Upper lobe of right lung (tissue), 1 donor: ENCODE measurements at places on chromosomes 3 and 15.

DNA sequence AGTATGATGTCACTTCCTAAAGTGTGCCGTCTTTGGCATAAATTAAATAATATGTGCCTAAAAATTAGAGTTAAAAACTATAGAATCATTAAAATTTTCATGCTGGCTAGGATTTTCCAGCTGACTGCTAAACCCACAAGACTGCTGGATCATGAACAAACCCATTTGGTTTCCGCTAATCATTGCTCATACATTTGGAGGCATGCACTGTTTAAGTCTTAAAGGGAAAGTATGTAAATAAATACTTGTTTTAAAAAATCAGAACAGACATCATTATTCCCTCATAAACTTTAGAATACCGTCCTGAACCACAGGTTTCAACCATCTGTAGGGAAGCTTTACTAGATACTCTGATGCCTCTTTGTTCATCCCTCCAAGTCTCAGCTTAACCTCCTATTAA is 26.5 kb downstream of the ATP6V1A start:
- DNase-seq = no peak

- no peak for DNase-seq
Measured at GRCh38 chr15:98983334-98983733, 24.3 kb downstream of the PGPEP1L start.

DNA sequence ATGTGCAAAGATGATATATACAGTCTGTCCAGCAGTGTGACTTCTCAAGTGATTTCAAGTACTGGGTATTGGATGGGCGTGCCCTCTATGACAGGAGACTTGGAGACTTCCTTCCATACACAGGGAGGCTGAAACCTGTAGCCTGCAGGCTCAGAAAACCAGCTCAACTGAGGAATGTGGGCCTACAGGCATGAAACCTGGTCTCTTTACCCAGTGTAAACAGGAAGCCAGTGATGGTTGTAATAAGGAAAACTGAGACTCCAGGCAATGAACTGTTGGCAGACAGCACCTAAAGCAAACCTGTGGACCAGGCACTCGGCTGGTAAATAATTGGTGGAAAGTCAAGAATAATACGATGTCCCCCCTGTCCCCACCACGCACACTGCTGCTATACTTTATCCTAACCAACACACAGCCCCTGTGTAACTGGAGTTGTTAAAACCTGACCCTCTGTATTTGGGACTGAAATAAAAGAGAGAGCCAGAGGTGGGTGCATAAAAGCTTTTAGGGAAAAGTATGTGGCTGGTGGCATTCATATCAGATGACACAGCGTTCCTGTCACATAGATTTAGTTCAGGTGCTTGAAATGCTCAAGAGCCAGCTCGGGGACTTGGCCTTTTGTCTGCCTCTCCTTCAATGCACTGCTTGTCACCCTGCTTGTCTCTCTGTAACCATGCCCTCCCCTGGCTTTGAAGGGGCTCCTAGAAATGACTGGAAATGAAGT is 144.7 kb downstream of the TPRG1 start:
- DNase-seq = no peak

DNA sequence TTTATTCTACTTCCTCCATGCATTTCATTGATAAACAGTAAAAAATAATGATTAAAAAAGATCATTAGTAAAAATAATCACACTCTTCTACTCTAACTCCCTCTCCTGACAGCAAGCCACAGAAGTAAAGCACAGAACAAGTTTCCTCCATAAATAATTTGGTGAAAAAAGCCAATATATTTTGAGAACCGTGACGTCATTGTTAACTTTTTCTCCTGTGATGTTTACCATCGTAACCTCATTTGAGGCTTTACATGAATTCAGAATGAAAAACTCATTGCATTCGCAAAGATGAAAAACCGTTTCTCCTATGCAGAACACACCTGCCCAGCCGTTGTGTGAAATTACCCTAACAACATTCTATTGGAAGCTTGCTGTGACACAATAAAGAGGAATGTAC is 120.7 kb downstream of the NSUN3 start:
- DNase-seq = no peak

GRCh38 chr3:114962189-114962588 is 184.9 kb downstream of the ZBTB20 start:
- no peak for DNase-seq

DNA sequence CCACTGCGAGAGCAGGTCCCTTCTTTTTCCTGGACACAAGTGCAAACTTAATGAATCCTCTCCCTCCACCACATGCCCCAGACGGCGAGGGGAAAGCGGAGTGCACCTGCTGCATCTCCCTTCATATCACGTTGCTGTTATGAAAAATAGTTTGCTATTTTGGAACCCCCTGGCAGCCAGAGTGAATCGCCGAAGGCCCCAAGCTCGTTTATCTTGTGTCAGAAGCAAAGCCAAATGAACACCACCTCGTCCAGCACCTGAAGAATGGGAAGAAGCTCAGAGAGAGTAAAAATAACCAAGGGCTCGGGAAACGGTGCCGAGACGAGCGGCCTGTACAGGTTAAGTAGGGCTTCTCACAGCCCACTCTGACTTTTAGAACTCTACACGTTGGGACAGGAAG is 394.6 kb upstream of the RORA start:
- no peak for DNase-seq

DNA sequence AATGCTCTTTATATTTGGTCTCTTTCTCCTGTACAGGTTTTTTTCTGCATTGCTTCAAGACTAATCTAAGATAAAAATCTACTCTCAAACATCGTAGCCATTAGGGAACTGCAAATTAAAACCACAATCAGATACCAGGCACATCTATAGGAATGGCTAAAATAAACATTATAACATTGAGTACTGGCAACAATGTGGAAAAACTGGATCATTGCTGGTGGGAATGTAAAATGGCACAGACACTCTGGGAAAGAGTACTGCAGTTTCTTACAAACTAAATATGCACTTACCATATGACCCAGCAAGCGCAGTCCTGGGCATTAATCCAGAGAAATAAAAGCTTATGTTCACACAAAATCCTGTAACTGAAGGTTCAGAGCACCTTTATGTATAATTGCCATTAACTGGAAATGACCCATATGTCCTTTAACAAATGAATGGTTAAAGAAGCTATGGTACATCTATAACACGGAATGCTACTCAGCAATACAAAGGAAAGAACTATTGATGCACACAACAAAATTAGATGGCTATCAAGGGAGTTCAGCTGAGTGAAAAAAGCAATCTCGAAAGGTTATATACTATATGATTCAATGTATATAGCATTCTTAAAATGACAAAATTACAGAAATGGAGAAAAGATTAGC is 6.3 kb downstream of the ABCC5 start:
- DNase-seq = no peak

DNA sequence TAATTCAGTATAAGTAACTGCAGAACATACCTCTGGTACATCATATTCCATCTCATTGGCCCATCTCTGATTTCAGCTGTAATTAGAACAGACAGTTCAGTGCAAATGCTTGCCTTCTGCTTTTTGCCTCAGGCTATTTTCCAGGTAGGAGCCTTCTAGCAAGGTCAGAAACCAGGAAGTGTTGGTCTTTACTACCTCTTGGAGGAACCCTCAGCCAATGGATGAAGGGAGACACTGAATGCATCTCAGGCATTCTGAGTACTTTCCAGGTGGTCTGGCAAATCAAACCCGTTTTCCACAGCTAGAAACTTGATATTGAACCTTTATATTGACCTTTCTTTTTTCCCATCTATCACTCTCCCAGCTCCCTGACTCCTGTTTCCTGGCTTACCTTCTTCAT is 348.5 kb upstream of the SOX2 start:
- no peak for DNase-seq

DNA sequence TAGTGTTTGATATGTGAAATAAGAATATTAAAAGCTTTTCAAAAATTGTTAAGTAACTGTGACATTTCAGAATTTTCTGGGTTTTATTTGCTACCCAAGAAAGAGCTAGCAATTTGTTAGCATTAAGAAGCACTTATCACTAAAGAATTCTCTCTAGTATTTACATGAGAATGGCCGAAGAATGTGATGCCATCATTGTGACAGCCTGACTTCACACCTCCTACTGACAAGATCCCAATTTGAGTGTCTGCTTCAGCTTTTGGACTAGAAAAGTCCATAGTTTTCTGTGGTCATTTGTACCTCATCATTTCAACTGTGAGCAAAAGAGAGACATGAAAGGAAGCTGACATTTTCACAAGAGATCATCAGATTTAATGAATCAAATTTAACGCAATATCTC is 548.1 kb upstream of the AGTR1 start:
- DNase-seq = no peak

- no peak for DNase-seq
Measured at GRCh38 chr3:127790882-127791183, 31.5 kb downstream of the MGLL start.

DNA sequence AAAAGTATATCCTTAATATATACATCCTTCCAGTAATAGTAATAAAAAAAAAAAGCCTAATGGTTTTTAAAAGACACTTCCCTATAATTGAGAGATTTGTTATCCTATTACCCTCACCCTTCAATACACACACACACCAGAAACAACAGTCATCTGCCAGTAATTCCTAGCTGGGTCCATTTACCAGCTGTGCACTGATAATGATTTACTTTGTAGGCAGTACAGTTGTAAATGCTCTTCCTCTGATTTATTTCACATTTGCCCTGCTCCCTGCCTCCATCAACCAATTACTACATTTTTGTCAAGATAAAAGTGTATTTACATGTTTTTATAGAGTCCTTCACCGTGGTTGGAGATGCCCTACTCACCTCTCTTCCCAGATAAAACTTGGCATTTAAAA is 12.4 kb downstream of the TPM1 start:
- DNase-seq = no peak

GRCh38 chr3:168249205-168249549 is 153.5 kb upstream of the GOLIM4 start:
- DNase-seq = no peak

DNA sequence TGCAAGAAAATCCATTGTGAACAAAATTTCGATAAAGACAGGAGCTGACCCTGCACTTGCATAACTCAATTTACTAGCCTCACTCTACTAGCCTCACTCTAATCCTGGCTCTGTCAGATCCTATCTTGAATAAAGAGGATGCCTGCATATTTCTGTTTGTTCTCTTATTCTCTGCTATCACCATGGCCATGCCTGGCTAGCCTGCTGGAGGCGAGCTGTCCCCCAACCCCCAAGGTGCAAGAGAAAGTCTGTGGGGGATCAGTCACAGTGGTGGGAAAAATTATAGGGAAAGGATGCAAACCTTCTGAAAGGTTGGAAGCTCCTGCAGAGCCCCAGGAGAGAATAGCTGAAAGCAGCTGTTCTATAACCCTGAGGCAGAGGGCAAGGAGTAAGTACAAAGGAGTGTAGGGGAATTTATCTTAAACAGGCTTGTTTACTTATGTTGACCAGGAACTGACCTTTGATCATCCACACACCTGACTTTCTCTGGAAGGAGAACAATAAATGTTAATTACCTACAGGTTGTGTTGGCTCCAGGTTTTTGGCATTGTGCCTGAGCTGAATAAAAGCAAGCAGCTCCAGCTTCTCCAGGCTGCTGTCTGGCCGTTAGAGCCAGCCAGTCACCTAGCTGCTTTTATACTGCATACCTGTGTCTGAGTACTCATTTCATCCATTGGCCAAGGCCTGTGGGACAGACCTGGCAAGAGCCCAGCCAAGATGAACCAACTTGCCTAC is 137.7 kb upstream of the RASGRP1 start:
- DNase-seq = no peak
